ENCODE measurements at places on chromosomes 7 and 10.
A peak's percentile ranks its signal among the peaks of the same experiment; 100 is the strongest.

DNA sequence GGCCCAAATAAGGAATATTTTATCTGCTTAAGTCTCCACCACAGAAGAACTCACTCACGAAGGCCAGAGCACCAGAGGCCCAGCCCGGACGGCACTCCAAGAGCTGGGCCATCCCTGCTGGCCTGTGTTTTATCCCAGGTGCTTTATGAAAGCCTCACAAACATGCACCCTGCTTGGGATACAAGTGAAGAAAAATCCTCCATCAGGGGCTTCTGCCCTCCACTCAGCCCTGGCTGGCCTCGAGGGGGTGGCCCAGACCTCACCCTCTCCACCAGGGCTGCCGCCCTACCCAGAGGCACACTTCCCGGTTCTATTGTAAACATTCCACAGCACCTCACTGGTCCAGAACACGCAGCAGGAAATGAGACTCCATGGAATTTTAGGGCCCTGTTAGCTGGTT, 19.8 kb upstream of the DNAAF5 start:
- DNase-seq: no peak

GRCh38 chr10:130927157-130927556, 384.4 kb downstream of the TCERG1L start:
- no peak for DNase-seq

- DNase-seq: no peak
Observed at GRCh38 chr7:150388306-150388705, 9.2 kb downstream of the ZNF775 start.

DNA sequence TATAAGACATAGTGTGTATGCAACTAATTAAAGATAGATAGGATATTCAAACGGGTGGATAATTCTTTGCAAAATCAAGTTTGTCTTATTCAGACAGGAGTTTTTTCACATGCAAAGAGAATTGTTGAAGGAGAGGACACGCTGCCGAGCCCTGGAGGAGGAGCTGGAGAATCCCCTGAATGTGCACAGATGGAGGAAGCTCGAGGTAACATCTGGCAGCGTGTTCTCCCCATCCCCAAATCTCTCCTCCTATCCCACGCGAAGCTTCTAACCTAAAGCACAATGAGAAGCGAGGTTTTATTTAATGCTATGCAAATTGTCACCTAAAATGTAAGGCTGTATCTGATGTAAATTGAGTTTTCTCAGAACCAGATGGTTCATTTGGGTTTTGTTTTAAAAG, 50.0 kb downstream of the CFAP58 start:
- no peak for DNase-seq

DNA sequence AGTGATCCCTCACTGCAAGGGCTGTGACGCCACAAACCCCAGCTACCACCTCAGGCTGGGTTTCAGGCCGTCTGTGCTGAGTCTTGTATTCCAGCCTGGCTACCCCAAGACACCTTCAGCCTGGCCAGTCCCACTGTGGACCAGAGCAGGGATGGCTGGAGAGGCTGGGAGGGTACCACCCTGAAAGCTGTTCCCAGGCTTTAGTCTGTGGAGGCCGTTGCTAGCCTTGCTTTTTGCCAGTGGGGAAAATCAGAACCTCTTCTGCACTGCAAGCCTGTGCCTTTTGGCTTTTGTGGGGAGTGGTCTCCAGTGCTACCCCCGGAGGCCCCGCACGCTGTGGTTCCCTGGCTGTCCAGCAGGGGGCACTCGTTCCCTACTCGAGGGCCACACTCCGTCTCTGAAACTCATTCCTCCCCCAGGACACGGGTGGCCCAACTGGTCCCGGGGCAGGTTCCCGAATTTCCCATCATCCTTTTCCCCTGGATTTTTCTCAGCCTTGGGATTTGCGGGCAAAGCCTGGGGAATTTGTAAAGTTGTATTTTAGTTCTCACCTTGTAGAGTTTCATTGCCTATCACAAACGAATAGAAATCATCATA, 128.4 kb upstream of the BTBD16 start:
- DNase-seq: no peak

GRCh38 chr10:131480861-131481260, 169.3 kb upstream of the TCERG1L start:
- no peak for DNase-seq

GRCh38 chr10:22444219-22444788, 99.0 kb downstream of the SPAG6 start:
- DNase-seq: no peak

DNA sequence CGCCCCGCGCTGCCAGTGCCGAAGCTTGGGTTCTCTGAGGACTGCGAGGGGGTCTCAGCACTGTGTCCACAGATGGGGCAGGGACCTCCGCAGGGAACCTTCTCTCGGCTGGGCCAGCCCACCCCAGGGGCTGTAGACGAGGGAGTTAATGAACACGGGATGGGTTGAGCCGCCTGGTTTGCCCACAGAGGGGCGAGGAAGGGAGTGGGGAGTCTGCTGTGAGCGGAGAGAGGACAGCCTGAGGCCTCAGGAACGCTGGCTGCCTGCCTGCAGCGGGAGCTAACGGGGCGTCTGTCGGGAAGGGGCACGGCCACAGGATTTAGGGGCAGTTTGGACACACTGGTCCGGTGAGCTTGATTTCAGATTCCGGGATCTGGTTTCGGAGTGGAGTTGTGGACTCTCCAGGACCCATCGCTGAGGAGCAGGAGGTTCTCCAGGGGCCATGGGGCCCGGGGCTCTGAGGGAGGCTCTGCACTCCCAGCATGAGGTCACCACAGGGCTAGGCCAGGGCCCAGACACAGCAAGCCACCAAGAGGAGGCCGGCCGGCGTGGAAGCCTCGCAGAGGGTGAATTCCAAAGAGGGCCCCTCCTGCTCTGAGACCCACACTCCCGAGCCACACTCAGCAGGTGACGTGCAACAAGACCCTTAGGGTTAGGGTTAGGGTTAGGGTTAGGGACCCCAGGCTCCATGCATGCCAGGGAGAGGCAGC, 19.0 kb upstream of the FAM20C start:
- no peak for DNase-seq

DNA sequence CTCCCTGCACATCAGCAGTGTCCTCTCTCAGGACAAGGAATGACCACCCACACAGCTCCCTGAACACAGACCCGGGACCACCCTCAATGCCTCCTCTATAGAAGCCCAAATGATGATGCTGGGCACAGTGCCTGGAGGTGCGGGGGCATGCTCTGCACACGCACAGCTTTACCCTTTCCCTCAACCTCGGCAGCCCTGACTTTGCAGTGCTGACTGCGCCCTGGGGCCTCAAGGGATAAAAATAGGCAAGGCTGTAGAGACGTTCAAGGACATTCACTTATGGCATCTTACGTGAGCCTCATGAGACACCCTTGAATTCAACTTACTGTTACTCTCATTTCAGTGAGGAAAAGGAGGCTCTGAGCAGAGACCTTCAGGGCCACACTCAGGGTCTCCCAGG, 521.6 kb upstream of the MGMT start:
- no peak for DNase-seq

GRCh38 chr10:88150339-88150738, 286.9 kb downstream of the PTEN start:
- DNase-seq: peak; percentile 44

- DNase-seq: no peak
Observed at GRCh38 chr7:103348452-103348851, 1.0 kb downstream of the PSMC2 start.

- no peak for DNase-seq
Observed at GRCh38 chr7:6294839-6295238, 22.4 kb upstream of the CYTH3 start.

- peak; percentile 84 for DNase-seq
Observed at GRCh38 chr10:124612611-124613498, 131.3 kb downstream of the FAM53B start.

DNA sequence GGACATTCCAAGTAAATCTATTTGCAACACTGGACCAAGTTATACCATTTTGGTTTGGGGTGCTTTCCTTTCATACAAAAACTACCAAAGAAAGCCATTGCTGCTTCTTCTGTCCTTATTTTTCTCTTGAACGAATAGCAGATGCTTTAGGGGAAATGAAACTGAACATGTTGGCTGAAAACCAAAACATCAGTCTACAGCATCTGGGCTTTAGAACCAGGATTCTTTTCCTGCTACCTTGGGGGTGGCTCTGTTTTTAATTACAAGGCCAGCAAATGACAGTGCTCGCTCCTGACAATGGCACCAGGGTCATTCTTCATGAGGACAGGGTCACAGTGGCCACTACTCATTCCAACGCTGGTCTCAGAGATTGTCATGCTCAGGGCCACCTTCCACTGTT, 80.3 kb downstream of the WDR11 start:
- no peak for DNase-seq

DNA sequence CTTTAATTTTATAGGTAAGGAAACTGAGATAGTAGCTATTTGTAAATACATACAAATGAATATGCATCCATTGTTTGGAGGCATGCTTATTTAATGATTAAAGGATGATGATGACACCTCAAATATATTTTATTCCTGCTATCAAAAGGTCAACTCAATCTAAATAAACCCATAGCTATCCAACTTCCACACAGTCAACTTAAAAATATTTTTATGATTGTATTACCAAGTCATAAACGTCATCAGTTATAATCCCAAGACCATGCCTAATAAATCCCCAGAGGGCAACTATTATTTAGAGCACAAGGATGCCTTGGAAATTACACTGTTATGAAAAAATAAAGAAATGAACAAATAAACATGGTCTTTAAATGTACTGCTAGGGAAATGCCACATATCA, 102.1 kb downstream of the MPP7 start:
- DNase-seq: no peak

DNA sequence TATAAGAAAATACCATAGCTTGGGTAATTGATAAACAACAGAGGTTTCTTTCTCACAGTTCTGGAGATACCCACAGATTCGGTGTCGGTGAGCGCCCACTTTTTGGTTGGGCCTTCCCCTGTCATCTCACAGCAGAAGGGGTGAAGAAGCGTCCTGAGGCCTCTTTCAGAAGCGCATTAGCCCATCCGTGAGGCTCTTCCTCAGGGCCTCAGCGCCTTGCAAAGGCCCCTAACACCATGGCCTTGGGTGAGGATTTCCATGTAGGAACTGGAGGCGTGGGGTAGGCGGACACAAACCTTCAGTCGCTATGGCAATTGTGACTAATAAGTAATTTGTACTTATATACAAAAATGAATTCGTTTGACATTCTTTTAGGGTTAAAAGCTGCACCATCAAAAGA, 316.0 kb downstream of the PTPRN2 start:
- DNase-seq: no peak

- no peak for DNase-seq
Observed at GRCh38 chr7:11415101-11415500, 416.9 kb downstream of the THSD7A start.

- no peak for DNase-seq
Observed at GRCh38 chr10:86597306-86597705, 57.0 kb upstream of the OPN4 start.

DNA sequence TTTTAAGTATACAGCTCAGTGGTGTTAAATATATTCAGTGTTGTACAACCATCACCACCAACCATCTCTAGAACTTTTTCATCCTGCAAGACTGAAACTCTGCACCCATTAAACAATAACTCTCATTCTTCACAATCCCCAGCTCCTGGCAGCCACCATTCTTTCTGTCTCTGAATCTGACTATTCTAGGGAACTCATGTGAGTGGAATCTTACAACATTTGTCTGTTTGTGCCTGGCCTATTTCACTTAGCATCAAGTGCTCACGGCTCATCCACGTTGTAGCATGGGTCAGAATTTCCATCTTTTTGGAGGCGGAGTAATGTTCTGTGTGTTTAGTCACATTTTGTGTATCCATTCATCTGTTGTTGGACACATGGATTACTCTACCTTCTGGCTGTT, 40.8 kb upstream of the PFKFB3 start:
- DNase-seq: no peak

- peak; percentile 2 for DNase-seq
Observed at GRCh38 chr10:23826421-23826820, 382.5 kb upstream of the KIAA1217 start.

DNA sequence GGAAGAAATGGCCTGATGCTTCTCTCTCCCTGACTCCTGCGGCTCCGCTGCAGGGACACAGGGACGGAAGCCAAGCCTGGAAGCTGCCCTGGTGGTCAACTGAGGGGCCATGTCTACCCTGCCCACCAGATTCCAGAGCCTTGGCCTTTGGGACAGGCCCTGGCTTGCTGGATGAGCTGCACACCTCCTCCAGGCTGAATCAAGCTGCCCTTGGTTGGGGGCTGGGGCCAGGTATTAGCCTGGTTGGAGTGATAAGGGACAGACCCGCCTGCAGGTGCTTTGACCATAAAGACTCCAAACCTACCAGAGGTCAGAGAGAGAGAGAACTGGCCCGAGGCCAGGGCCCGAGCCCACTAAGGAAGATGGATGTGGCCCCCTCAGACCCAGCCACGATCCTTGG, 30.1 kb downstream of the CRHR2 start:
- no peak for DNase-seq

- DNase-seq: no peak
Observed at GRCh38 chr7:146172112-146172511, 55.5 kb downstream of the CNTNAP2 start.

DNA sequence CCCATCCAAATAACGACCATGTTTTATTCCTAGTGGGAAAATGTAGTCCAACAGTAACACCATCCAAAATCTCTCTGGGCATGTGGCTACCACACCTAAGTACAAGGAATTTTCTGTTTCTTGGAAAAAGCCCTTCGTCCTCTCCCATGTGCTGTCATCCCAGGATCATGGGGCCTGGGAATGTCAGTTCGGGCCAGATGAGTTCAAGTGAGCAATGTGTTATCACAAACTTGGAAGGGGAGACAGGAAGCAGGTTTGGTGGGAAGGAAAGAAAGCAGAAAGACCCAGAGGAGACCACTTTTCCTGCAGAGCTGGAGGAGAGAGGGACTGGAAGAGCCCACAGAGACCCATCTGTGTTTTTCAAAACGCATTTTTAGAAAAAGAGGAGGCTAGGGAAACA, 110.8 kb downstream of the PLXNA4 start:
- DNase-seq: no peak

GRCh38 chr10:79101560-79102497, 33.1 kb downstream of the ZMIZ1 start:
- DNase-seq: no peak

- no peak for DNase-seq
Observed at GRCh38 chr10:100153239-100153825, 32.5 kb downstream of the ERLIN1 start.

- DNase-seq: no peak
Observed at GRCh38 chr7:139679731-139680594, 97.8 kb downstream of the HIPK2 start.

DNA sequence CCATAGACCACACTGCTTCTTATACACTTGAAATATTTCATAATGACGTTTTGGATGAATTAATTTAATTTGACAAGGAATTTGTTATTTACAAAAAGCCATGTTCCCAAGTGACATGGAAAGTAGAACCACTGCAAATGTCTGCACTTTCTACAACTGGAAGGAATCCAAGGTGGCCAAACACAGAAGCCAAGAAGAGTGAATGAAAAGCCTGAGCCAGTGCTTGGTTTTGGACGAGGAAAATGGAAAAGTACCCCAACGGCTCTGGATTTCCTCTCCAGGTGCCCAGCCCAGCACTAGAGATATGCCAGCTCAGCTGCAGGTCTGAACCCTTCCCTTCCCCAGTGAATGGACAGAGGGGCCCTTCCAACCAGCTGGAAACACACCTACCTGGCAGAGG, 279.4 kb downstream of the TNS3 start:
- no peak for DNase-seq
